ENCODE measurements at places on chromosomes 7 and 10.

DNA sequence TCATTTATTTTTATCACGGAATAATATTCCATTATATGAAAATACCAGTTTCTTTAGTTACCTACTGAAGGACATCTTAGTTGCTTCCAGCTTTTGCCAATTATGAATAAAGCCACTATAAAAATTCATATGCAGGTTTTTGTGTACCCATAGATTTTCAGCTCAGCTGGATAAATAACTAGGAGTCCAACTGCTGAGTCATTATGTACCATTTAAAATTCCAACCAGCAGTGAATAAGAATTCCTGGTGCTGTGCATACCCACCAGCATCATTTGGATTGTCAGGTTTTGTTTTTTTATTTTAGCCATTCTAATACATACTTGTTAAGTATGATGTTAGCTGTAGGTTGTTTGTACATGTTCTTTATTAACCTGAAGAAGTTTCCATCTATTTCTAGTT lies 14.5 kb downstream of the FAM24B start:
- DNase-seq, result no peak

GRCh38 chr10:77692782-77693181 lies 55.2 kb upstream of the KCNMA1 start:
- DNase-seq, result no peak

GRCh38 chr7:140695381-140695780 lies 1.1 kb upstream of the NDUFB2 start:
- no peak for DNase-seq

DNA sequence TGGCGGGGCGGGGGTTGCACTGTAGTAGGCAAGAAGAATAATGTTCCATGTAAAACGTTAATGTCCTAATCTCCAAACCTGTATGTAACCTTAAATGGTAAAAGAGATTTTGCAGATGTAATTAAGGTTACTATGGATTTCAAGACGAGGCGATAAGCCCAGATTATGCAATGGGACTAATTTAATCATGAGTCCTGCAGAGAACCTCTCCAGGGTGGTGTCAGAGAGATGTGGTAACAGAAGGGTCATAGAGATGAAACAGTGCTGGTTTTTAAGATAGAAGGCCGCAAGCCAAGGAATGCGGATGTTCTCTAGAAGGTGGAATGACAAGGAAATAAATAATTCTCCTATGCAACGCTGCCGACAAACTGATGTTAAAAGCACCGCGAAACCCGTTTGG lies 57.1 kb downstream of the UBE3C start:
- DNase-seq, result no peak

DNA sequence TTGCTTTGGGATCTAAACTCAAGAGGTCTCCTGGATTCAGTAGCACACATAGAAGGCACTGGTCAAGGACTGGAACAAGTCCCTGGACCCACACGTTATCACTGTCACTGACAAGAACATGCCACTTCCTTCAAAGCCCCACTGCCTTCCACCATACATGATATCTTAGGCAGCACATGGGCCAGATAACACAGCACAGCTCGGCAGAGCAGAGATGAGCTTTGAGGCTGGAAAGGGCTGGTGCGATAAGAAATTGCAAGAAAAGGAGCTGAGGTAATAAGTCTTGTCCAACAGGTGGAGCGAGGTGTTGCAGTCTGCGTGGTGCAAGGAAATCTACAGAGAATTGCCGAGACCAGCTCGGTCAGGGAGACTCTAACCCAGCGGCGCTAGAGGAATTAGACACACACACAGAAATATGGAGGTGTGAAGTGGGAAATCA lies 139.8 kb upstream of the CDK13 start:
- no peak for DNase-seq

DNA sequence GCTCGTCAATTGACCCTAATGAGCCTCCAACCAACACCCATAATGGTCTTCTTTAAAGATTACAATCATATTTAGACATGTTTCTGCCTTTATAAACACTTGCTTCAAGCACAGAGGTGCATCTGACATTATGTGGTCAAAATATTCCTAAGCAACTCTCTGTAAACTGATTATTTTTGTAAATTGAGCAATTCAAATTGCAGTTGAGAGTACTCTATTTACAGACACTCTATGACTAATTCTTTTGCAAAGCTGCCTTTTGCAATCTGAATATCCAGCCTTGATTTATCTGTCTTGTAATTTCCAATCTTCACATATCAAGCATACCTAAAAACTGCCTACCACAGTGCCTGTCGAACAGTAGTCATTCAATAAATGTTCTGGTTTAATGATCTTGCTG lies 112.0 kb downstream of the PDE1C start:
- no peak for DNase-seq
